ENCODE measurements at places on chromosomes 7 and 10.

DNA sequence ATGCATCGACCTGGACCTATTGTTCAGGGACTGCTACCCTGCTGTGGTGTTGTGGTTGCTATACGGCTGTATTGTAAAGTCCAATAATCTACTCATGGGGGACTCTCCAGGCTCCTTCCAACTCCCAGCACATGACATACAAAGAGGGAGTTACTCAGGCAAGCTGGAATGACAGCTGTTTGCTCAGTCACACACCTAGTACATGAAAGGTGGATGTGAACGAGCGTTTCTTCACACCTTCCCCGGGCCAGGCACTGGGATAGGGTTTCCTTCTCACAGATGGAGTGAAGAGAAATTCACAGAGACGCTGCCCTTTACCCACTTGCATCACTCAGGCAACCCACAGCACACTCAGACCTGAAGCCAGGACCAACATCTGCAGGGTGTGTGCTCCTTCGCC is 215.7 kb downstream of the TNS3 start:
- no peak for DNase-seq

DNA sequence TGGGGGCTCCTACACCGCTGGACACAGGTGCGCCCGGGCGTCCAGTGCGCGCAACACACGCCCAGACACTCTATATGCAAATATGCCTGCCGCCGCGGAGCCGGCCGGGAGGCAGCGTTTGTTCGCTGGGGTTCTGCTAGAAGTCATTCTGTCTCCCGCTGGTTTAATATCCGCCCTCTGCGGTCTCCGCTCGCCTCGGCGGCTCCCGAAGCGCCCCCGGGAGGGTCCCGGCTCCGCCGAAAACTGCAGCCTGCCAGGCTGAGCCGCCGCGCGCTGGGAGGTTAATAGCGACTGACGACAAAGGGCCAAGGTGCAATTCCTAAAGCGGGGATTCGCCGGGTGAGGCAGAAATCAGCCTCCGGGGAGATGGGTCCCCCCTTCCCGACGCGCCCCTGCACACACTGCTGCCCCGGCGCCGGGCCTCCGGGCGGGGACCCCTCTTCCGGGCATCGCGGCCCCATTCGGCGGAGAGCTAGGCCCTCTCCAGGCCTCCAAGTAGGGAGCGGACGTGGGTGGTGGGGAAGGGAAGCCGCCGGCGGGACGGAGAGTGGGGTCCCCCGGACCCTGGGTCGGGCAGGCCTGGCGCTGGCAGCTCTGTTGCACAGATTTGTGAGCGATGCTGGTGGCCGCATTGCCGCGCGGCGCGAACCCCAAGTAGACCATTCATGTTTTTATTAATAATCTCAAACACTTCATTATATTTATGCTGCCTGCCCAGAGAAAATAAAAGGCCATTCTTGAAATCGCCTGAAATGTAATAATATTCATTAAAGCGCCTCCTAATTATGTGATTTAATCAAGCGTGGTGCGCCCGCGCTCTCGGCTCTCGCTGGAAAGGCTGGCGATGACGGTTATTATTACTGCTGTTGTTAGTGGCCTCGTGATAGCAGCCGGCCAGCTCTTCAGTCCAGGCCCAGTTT is 9.1 kb downstream of the EN2 start:
- DNase-seq: no peak

GRCh38 chr10:97842656-97843280 is 6.9 kb upstream of the GOLGA7B start:
- no peak for DNase-seq

DNA sequence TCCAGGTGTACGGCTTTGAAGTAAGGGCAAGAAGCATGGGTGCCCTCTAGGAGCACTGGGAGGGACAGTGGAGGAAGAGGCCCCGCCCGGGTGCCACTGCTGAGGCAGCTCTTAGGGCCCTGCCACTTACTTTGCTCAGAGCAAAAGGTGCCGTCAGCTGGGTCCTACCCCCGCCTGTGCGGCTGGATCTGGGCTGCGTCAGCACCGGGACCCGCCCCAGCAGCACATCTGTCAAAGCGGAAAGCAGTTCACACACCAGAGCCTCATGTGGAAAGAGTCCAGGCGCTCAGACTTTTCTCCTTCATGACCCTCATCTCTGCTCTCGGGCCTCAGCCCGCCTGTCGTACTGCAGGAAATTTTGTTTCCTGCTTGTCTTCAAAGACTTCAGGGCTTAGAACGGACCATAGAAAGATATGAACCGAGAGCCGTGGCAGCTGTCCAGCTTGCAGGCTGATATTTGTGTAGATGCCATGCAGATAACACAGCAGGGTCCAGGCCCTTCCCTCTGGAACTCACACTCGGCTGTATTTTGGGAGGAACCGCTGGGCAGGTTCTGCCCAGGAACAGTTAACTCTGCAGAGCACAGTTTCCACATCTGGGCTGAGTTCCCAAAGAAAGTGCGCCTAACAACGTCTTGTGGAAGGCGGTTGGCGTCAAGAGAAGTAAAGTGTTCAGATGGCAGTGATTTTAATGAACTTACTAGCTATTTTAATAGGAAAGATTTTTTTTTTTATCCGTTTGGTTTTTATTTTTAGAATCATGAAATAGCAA is 44.3 kb upstream of the PRKAR1B start:
- no peak for DNase-seq

- no peak for DNase-seq
Measured at GRCh38 chr7:134892963-134893362, 93.3 kb upstream of the AGBL3 start.

DNA sequence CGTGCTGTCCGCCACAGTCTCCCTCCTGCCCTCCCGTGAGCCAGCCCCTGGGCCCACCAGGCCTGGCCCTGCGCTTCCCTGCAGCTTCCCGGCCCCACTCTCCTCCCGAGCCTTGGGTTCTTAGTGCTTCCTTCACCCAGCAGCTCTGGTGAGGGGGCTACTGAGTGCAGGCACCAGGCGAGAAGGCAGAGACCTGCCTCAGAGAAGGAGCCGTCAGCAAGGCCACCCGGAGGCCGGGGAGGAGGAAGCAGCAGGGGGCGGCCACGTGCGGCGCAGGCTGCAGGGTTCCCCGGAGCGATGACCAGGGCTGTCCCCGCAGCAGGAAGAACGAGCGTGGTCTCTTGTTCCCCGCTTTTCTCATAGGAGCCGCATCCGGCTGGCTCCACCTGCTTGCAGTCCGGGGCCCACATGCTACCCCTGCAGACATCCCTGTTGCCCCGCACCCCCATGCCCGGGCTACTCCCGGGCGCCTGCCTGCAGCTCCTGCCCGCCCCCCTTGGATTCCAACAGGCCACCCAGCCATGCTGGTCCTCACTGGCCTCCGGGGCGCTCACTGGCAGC is 20.5 kb downstream of the YKT6 start:
- DNase-seq: no peak

DNA sequence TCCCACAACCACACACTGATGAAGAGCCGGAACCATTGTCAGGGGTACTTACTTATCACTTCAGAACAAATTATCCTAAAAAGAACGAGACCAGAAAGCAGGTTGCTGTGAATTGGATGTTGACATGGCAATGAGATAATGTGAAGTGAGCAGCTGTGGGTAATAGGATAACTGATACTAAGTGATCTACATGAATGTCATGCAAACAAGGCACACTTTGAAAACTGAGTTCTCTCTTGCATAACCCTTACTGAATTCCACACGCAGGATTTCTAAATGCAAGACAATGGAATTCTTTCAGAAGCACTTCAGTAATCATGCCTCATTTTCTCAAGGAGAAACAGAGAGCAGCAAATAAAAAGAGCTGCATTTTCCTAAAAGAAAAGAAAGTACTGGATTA is 242.5 kb upstream of the TMEM229A start:
- DNase-seq: no peak

GRCh38 chr10:60903096-60903495 is 40.9 kb downstream of the RHOBTB1 start:
- no peak for DNase-seq

- no peak for DNase-seq
Measured at GRCh38 chr7:16838386-16838785, 33.6 kb upstream of the AGR2 start.

DNA sequence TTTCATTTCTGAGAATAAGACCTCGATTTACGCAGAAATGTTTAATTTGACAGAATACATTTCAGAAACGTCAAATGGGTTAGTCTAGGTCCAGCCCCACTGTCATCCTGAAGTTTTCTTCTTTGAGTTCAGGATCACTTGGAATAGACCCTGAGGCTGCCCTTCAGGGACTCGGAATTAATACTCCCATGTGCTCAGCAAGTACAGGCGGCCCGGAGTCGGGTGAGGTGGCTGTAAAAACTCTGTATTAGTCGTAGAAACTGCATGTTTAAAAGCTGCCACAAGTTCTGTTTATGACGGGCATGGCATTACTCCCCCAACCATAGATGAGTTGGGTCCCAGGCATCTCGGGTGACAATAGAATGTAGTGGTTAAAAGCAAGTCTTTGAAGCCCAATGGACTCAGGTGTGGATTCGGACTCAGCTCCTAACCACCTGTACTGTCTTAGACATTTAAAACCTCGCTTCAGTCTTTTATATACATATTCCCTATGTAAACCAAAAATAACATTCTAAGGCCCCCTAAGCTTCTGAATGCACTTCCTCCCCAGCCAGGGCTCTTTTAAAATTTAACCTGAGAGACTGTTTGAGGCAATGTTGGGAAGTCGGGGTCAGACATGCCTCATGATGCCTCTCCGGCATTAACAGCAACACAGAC is 216.3 kb downstream of the ADARB2 start:
- no peak for DNase-seq

GRCh38 chr10:60597513-60597912 is 180.8 kb upstream of the CDK1 start:
- no peak for DNase-seq

GRCh38 chr7:25307624-25308023 is 79.3 kb upstream of the NPVF start:
- DNase-seq: no peak

DNA sequence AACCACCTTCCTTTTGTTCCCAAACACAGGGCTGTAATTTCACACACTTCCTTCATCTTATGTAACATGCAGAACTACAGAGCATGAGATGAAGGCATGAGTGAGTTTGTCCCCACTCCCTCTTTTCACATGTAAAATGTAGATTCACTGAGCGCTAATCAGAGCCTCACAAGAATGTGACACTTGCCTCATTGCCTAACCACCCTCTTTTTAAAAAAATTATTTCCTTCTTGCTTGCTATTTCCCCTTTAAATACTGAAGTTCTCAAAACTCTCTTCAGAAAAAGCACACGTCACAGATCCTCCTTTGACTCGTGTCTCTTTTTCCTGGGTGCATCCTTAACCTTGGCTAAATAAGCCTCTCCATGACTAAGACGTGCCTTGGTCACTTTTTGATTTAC is 121.2 kb upstream of the TARP start:
- DNase-seq: no peak

GRCh38 chr10:69880301-69881081 is 78.8 kb downstream of the COL13A1 start:
- DNase-seq: no peak

DNA sequence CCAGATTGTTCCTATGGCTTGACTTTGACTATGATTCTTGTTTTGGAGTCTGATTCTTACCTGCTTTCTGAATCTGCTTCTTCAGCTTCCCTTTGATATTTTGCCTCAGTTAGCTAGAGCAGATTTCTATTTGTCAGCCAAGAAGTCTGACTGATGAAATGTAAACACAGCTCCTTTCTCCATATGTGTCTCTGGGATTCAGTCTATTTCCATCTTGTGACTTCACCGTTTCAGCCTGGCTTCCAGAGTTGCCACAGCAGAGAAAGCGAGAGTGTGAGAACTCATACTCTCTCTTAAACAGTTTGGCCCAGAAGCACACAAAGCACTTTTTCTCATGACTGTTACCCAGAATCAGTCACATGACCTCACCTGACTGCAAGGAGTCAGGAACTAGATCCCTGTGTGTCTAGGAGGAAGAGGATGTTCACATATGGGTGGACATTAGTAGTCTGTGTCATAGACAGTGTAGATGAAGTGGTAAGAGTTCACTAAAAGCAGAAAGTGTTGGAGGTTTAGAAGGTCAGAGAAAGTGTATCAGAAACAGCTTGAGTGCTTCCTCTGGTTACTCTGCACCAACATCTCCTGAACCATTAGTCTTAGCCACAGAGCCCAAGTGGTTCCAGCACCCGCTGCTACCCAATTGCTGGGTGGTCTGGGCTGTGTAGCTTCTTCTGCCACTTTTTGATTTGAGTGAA is 103.4 kb upstream of the CDK6 start:
- no peak for DNase-seq

DNA sequence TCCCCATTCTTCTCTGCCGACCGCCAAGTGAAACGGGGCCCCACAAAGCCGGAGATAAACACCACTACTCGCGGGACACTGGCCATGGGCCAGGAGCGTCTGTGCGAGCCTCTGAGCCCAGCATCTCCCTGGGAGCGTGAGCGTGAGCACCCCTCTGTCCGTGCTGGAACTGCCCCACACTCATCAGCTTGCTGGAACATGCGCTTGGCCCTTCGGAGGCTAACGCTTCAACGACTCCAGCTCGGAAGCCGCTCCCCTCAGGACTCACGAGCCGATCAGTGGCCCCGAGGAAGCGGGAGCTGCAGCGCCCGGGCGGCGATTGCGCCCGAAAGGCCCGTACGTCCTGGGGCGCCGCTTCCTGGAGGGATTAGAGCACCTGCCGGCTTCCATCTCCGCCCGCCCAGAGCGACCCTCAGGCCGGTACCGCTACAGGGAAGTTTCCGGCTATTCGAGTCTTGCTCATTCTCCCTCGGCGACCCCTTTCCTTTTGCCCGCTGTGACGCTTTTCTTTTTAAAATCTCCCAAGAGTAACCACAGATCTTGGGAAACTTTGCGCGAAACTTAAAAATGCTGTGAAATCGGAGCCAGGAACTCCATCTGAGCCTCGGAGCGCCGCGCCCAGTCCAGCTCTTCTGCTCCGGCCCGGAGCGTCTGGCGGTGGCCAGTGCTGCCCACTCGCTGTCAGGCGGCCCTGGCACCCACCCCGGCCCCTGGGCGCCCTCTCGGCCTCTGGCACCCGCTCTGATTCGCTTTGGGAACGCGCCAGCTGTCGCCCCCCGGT is 1.0 kb downstream of the TLL2 start:
- no peak for DNase-seq

DNA sequence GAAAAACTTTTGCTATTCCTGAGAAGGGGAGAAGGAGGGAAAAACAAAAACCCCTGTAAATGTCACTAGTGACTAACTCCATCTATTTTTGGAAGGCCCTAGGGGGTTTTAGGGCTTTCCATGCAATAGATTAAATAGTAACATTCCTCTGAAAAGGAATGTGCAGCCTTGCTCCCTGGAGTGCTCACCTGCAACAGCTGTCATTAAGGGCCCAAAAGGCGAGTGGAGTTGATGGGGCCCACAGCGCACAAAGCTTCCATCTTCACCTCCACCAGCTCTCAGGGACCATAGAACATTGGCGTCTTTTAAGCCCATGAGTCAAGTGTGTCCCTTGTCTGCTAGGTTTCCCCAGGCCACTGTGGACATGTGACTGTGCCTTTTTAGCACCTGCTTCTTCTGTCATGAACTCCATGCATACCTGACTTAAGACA is 58.0 kb upstream of the IL6 start:
- DNase-seq: peak; percentile 68

DNA sequence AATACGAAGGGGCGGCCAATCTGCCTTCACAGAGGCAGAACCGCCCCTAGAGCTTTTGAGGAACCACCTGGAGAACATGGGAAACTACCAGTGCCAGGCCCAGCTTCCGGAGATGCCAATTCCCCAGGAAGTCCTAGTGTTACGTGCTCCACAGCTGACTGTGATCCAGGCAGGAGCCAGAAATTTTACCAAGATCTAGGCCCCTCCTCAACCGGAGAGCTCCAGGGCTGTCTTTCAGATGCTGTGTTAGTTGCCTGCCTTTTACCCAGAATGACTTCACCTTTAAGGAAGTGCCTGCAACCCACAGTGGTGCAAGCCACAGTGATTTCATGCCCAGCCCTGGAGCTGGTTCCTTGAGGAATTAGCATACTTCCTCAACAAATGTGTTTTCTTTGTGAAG is 62.9 kb downstream of the ELMO1 start:
- DNase-seq: no peak

- no peak for DNase-seq
Measured at GRCh38 chr10:103720328-103720963, 134.9 kb downstream of the SH3PXD2A start.
